T-helper 1 cell (primary cell): ENCODE measurements at places on chromosomes 2 and 18.

GRCh38 chr2:62363166-62363565 is 142.8 kb downstream of the TMEM17 start:
- DNase-seq: no peak

- DNase-seq: no peak
Observed at GRCh38 chr2:120052597-120052996, 39.7 kb downstream of the EPB41L5 start.

DNA sequence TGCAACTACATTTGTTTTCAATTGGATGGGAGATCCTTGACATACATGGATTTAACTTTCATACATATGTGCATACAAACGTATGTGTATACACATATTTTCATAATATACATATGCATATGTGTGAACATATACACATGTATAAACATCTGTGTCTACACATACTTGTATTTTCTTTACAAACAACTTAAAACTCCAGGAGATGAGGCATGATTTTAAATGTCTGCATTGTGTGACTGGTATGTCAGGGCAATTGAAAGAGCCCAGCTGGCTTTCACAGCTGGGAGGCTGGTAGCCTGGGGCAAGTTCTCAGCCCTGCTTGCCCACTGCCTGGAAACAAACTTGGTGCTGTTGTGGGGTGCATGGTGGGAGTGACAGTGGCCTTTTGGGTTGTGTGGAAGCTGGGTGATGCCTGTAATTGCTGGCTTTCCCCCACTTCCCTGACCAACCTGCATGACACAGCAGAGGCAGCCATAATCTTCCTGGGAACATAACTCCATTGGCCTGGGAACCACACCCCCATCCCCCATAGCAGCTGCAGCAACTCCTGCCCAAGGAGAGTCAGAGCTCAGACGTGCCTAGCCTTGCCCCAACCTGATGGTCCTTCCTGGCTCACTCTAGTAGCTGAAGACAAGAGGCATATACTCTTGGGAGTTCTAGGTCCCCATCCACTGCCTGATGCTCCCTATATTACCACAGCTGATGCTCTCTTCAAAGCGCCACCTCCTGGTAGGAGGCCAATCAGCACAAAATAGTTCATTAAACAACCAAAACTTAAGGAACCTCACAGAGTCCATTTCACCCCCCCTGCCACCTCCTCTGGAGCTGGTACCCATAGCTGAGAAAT is 158.3 kb downstream of the CERS6 start:
- no peak for DNase-seq

DNA sequence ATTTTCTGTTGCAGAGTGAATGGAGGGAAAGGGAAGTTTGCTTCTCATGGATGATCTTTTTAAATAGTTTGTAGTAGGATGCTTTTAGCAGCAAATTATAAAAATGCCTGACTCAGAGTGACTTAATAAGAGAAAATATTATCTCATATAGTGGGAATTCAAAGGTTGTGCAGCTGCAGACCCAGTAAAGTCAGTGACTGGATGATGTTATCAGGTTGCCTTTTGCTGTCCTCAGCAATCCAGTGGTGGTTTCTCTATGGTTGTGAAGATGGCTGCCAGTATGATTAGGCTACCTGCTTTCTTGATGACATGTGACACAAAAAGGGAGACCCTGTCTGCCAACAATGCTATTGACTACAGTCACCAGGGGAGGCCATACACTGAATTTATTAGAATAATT is 184.8 kb downstream of the DIS3L2 start:
- DNase-seq: no peak

- no peak for DNase-seq
Observed at GRCh38 chr2:54969940-54970338, 80.3 kb downstream of the RTN4 start.

GRCh38 chr2:72089028-72089427 is 58.6 kb downstream of the CYP26B1 start:
- DNase-seq: no peak

GRCh38 chr2:238240757-238241711 is 1.2 kb upstream of the HES6 start:
- DNase-seq: peak; percentile 21

DNA sequence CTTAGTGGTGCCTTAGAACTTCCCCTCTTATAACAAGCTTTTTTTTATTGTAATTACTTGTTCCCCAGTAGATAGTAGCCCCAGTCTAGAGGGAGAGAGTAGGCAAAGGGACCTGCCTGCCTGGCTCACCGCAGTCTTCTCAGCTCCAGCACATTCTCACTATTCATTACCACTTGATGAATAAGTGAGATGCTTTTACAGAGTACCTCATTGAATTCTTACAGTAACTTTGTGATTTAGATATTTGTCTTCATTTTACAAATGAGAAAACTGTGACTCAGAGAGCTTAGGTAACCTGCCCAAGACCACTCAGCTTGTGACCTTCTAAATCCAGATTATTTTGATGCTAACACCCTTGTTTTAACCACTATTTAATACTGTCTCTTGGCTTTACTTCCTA is 77.8 kb downstream of the CHRNA1 start:
- DNase-seq: no peak

GRCh38 chr2:64987956-64988419 is 1.2 kb upstream of the SLC1A4 start:
- DNase-seq: no peak

DNA sequence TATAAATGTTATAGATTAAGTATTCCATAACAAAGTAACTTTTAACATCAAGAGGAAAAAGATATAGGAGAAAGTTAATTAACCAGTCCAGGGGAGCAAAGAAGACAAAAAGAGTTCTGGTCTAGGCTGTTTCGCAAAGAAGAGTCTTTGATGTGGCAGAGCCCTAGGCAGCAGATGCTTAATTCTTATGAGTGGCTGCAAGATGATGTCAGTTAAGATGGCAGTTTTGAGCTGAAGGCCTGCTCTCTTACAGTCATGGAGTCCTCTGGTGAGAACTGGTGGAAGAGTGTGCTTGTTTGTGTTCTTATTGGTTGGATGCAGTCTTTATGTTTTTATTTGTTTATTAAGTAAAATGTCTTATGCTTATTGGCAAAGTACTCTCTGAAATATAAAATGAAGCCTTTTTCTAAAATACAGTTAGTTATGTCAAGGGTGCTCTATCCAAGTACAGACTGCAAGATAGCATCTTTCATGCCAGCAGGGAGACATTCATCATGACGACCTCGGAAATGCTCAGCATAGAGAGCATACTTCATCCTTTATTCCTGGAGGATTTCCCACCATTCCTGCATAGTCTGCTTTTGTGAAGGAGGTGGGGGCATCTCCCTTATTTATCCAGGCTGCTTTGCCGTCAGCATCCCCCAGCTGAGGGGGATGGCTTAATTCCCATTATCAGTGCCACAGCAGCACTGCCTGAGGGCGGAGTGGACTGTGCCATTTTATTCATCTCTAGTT is 38.9 kb upstream of the SERPINE2 start:
- DNase-seq: no peak

DNA sequence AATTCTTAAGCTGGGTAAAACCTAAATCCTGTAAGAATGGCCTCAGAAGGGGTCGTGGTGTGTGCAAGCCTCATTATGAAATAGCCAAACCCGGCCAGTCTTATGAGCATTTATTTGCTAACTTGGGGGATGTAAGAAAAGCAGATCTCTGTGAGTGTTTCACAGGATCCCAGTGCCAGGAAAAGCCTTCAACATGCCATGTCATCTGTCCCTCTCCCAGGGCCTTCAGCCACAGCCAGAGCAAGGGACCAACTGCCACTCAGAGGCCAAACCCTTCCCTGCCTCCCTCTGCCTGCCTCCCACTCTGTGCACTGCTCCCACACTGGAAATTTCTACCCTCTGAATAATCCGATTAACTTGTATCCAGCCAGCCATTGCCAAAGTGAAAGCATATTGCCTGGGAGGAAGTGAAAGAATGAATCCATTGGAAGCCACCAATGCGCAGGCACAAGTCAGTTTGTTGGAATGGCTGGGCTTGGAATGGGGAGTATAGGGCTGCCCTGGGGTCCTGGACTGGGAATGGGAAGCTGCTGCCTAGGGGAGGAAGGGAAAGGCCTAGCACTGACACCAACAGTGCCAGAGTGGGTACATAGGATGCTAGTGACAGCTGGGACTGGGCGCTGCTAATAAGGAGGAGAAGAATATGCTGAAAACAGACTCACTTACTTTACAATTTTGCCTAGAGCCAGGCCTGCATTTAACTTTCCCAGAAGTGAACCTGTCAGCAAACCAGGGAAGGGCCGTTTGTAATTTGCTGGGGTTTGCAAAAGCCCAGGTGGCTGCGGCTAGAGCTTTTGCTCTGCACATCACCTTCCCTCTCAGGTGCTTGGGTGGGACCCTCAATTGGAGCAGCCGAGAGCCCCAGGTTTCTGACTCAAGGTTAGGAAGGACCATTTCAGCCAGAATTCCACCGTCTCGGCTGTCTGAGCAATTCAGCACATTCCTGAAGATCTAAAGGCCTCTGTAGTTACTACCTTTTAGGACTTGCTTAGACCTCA is 146.6 kb upstream of the NCK2 start:
- DNase-seq: no peak

- DNase-seq: no peak
Observed at GRCh38 chr18:49608366-49609255, 46.8 kb downstream of the LIPG start.

GRCh38 chr2:215921895-215922294 is 91.5 kb downstream of the MREG start:
- no peak for DNase-seq

- DNase-seq: no peak
Observed at GRCh38 chr2:6181525-6181924, 489.3 kb downstream of the SOX11 start.

DNA sequence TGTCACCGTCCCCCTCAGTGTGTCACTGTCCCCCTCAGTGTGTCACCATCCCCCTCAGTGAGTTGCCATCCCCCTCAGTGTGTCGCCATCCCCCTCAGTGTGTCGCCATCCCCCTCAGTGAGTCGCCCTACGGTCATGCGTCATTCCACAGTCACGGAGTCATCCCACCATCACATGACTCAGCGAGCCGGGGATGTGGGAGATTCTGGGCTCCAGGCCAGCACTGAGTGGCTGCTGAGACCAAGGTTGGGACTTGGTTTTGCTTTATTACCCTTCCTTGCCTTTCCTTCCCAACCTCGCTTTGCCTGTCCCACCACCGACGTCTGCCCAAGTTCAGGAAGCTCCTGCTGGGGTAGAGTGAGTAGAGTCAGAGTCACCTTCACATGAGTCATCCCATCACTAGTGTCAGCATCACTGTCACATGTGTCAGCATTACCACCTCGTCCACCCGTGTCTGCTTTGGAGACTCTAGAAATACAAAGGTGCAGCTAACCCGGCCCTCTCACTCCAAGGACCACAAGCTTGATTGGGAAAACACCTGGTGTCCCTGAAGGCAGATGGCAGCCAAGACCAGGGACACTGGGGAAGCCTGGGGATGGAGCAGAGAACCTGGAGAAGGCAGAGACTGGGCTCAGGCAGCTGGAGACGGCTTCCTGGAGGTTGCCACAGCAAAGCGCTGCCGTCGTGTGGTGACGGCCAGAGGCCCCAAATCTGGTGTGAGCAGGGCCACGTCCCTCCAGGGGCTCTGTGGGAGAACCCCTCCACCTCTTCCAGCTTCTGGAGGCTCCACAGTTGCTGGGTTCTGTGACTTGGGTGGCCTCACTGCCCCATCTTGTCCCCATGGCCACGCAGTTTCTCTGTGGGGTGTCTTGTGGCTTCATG is 485.2 kb upstream of the SALL3 start:
- DNase-seq: no peak

DNA sequence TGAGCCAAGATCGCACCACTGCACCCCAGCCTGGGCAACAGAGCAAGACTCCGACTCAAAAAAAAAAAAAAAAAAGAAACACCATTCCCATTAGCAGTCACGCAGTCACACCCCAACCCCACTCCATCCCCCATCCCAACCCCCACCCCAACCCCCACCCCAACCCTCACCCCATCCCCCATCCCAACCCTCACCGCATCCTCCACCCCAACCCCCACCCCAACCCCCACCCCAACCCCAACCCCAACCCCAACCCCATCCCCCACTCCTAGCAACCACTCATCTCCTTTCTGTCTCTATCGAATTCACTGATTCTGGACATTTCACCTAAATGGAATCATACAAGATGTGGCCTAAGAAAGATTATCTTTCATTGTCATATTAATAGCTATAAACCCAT is 25.9 kb upstream of the ATP9B start:
- DNase-seq: no peak

DNA sequence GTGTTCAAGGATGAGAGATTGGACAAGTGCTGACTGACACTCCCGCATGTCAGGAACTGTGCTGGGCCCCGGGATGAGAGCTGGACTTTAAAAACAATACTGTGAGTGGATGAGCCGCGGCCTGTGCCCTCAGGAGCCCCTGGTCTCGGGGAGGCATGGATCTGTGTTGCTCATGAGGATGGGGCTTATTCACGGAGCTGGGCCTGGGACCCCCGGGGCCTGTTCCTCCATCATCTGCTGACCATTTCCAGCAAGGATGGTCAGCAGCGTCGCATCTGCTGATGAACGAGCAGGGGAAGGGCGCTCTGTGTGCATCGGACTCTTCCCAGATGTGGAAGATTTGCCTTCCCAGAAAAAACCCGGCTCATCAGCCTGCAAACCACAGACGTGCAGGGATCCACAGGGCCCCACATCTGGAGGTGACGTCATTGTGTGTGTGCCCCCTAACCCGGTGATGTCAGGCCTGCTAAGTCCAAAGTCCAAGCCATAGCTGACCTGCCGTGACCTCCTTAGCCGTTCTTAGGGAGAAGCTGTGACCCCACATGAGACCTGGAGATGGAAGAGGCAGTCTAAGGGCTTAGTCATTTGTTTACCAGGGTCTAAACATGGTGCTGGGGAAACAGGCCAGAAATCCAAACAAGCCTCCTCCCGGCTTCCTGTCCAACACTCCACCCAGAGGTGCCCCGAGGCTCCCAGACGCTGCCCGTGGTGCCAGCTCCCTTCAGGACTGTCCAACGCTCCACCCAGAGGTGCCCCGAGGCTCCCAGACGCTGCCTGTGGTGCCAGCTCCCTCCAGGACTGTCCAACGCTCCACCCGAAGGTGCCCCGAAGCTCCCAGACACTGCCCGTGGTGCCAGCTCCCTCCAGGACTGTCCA is 143.9 kb downstream of the PXDN start:
- no peak for DNase-seq
